Kasumi-1 (cell line): ENCODE measurements at places on chromosomes 11 and 22.

DNA sequence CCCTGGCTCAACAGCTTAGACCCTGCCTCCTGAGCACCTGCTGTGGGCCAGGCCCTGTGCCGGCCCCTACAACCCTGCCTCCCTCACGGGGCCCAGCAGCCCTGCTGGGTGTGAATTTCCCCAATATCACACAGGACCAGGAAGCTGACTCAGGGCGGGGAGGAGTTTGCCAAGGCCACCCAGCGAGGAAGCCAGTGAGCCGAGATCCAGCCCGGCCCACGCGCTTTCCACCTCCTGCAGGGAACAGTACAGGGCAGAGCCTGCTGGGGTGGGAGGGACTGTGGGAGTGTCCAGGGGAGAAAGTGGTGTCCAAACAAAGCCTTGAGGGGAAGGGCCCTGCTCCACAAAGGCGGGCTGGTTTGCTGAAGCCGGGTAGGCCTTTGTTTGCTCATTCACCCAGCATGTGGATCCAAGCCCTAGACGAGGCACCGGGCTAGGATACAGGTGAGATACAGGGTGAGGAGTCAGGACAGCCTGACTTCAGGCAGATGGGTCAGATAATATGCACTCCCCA lies 26.8 kb downstream of the RPL3 start:
- DNase-seq, result peak; percentile 63

GRCh38 chr11:116888884-116889549 lies 51.6 kb upstream of the APOA1 start:
- no peak for DNase-seq

GRCh38 chr11:114296605-114297372 lies 590 bp downstream of the NNMT start:
- DNase-seq, result no peak

DNA sequence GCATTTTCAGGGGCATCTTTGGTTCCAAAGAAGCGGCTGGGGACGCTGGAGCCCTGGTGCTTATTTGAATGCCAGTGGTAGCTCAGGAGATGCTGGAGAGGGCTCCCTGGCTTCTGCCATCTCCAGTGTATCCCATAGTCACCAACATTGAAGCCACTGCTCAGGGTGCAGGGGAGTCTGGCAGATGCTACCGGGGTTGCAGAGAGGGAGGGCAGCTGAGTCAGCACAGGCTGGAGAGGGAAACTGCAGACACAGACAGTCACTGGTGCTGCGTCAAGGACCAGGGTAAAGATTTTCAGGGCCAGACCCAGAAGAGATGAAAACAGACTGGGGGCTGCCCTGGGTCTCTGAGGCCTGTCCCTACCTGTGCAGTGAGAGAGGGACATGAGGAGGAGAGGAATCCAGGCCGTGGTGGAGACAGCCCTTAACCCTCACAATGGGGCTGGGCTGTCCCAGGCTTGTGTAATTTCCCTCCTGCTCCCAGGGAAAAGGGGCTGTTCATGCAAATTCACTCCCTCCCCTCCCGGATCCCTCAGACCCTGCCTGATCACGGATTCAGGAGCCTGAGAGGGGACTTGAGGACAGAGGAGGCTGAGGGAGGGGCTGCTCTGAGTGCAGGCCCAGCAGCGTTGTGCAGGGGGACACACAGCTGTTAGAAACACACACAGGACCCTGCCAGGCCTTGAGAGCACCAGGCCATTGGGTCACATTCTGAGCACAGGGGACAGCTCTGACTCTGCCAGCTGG lies 126.9 kb upstream of the GRK3 start:
- no peak for DNase-seq

- no peak for DNase-seq
Measured at GRCh38 chr11:35647421-35648093, 15.0 kb upstream of the TRIM44 start.

- DNase-seq, result no peak
Measured at GRCh38 chr22:32469799-32470212, 4.8 kb upstream of the FBXO7 start.

DNA sequence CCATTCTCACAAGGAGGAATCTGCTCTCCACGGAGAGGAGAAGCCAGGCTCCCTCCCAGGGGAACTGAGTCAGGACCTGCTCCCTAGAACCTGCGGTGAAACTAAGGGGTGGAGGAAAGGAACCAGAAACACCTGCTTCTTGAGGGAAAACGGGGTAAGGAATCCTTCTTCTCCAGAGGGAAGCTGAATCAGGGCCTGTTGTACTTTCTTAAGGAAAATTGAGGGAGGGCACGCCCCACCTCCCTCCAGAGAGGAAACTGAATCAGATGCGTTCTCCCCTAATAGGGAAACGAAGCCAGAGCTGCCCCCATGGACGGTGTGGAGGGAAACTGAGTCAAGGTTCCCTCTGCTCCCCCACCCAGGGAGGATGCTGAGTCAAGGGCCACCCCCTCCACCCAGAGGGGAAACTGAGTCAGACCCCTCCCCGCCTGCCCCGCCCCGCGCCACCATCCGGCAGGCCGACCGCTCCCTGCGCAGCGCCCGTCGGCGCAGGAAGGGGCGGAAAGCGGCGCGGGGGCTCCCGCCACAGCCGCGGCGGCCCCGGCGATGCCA lies 393 bp downstream of the RELA start:
- DNase-seq, result peak; percentile 9

DNA sequence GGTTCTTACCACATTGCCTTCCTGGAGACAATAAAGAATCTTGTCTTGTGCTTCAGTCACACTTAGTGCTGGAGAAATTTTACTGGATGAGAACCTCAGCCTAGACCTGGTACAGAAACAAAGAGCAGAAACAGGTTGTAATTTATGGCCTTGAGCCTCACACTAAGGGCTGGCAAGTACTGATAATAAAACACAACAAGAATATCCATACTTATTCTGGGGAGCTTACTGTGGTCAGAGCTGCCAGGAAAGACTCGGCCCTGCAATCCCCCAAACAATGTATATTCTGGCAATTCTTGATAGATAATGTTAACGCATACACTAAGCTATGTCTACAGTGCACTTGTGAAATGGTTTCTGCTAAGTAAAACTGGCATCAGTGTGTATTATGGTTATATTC lies 9.7 kb downstream of the SNX19 start:
- DNase-seq, result no peak

GRCh38 chr11:75655605-75656004 lies 13.2 kb downstream of the MAP6 start:
- no peak for DNase-seq

GRCh38 chr11:113647856-113648255 lies 58.3 kb downstream of the TMPRSS5 start:
- no peak for DNase-seq

GRCh38 chr22:46060292-46061123 lies 83.5 kb upstream of the WNT7B start:
- no peak for DNase-seq

GRCh38 chr11:17686231-17686980 lies 33.0 kb upstream of the MYOD1 start:
- DNase-seq, result no peak

- DNase-seq, result no peak
Measured at GRCh38 chr11:6567371-6567745, 36.1 kb downstream of the RRP8 start.

GRCh38 chr22:48382197-48382596 lies 1445.5 kb downstream of the BRD1 start:
- DNase-seq, result no peak

- DNase-seq, result no peak
Measured at GRCh38 chr11:19284881-19285280, 44.1 kb upstream of the E2F8 start.

GRCh38 chr11:116335078-116335477 lies 437.7 kb downstream of the BUD13 start:
- no peak for DNase-seq

DNA sequence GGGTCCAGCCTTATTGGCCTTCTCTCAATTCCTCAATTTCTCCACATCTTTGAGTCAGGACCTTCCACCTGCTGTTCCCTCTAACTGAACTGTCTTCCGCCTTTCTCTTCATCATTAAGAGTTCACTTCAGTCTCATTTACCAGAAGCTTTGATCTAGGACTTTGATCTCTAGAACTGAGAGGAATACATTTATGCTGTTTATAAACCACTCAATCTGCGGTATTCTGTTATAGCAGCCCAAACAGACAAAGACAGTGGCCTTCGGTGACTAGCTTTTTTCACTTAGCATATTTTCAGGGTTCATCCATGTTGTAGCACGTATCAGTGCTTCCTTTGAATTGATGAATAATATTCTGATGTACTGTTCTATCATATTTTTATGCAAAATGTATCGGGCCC lies 10.5 kb downstream of the CLPB start:
- DNase-seq, result no peak

- no peak for DNase-seq
Measured at GRCh38 chr11:134527382-134528243, 115.6 kb upstream of the B3GAT1 start.

DNA sequence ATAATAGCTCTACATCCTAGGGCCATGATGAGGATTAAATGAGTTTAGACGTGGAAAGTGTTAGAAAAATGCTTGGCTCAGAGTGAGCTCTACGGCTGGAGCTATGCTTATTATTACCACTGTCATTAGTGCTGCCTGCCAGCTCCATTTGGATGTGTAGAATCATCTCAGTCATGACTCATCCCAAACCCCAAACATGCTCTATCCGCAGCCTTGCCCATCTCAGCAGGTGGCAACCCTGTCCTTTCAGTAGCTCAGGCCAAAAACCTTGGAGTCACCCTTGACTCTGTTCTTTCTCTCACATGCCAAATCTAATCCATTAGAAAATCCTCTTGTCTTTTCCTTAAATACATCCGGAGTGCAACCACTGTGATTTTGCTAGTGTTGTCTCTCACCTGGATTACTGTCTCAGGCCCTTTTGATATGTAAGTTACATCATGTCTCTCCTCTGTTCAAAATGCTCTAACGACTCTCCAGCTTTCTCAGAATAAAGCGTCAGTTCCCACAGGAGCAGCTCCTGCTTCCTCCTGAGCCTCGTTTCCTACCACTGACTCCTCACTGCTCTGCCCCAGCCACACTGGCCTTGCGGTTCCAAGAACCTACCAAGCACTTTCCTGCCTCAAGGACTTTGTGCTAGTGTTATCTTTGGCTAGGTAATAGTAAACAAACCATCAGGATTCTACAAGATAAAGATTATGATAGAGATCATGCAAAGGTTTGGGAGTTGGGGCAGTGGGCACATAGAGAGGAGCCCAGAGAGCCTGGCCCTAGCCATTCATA lies 10.5 kb upstream of the CHRM1 start:
- no peak for DNase-seq

DNA sequence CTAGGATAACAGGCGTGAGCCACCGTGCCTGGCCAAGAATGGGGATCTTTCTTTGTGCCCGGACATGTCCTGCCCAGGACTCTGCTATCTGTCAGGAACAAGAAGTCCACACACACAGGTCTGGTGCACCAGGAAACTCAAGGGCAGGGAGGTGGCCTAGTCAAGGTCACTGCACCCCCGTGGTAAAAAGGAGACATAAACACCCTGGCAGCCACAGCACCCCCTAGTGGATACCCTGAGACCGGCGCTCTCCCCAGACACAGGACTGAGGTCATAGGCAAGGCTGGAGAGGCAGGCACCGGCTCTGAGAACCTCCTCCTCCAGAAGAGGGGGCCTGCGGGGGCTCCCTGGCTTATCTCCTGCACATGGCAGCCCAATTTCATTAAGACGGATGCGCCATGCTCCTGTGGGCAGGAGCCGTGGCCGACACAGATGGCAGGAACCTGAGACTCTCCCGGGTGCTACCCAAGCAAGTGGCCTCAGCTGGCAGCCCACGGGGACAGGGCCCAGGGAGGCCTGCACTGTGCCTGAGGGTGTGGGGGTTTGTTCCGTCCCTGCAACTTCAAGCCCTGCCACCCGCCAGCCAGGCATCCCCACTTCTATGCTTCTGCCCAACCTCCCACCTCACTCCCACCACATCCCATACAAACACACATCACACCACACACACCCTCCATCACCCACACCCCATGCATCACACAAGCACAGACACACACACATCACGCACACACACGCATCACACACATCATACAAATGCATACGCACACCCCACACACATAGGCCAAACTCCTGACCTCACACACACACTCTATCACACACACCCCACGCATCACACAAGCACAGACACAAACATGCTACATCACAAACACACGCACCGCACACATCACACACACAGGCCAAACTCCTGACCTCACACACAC lies 19.6 kb downstream of the MACROD1 start:
- peak; percentile 65 for DNase-seq

- no peak for DNase-seq
Measured at GRCh38 chr11:36362902-36363301, 66.8 kb downstream of the PRR5L start.

GRCh38 chr22:32208681-32209080 lies 3.8 kb upstream of the RFPL2 start:
- DNase-seq, result no peak

DNA sequence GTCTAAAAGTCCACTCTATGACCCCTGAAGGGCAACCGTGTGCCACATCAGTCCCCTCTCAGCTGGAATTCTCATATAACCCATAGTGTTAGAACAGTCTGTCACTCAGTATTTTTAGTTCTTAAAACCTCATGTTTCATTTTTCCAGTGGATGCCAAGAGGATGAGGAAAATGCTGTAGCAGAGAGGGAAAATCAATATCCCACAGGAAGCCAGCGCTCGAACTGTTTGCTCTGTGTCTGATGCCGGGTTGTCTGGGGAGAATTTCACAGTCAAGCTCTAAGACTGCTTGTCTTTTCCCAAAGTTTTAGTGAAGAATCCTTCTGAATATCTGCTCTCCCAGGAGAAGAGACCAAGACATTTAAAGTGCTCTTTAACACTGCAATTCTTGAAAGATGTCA lies 360.9 kb downstream of the OPCML start:
- no peak for DNase-seq

DNA sequence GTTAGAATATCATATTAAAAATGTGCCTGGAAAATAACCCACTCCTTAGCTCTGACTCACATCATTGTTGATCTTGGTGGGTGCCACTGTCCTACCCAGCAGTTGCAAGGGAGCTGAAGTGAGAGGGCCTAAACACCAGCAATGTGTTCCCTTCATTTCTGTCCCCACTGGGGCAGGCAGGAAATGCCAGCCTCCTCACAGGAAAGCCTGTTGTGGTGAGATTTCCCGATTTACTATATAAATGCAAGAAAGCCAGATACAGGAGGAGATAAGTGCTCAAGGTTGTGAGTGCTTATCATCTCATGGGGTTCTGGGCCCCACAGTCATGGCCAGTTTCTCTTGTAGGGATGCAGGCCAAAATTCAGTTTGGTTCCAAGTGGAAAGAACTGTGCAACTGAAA lies 15.8 kb upstream of the FLI1 start:
- peak; percentile 86 for DNase-seq

GRCh38 chr11:118084247-118084646 lies 2.5 kb downstream of the SMIM35 start:
- peak; percentile 99 for DNase-seq

GRCh38 chr11:45145379-45146071 lies 914 bp upstream of the PRDM11 start:
- no peak for DNase-seq

DNA sequence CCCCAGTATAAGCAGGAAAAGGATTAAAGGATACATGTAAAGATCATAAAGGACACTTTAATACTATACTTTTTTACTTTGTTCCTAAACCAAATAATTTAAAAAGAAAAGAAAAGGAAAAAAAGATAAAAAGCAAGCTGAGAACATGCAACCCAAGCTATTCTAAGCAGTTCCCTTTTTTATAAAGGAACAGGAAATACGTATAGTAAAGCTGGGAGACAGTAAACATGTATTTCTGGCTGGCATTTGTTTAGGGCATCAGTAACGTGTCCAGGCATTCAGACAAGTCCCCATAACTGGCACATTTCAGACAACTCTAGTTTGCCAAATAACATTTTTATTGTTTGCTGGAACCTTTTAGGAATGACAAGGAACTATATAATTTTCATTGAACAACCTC lies 24.9 kb downstream of the BCO2 start:
- peak; percentile 52 for DNase-seq
